ENCODE measurements at places on chromosomes 1 and 21.

DNA sequence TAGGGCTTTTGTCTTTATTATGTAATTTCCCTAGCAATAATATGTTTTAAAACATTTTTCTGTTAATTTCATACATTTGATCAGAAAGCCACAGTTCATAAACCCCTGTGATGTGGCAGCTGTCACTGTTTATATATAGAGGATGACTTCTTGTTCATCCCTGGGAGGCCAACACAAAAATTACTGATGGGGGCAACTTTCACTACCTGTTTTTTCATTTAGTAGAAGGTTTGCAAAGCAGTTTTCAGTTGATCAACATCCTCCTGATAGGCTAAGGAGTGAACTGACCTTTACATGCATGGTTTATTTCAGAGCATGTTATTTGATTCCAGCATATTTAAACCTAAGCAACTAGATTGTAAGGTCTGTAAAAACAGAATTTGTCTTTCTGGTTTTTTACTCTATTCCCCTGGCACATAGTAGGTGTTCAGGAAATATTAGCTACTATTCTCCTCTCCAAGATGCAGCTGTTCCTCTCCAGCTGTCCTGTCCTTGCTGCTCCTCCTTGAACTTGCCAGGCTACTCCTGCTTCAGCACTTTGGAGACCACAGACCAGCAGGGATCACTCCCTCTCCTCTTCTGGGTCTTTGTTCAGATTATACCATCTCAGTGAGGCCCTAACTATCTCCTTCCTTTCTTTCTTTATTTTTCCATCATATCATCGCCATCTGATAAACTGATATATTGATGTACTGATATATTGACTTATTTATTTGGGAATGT is 54.7 kb downstream of the ROR1 start:
- no peak for DNase-seq

- no peak for DNase-seq
Measured at GRCh38 chr1:13881385-13882088, 181.5 kb downstream of the PRDM2 start.

DNA sequence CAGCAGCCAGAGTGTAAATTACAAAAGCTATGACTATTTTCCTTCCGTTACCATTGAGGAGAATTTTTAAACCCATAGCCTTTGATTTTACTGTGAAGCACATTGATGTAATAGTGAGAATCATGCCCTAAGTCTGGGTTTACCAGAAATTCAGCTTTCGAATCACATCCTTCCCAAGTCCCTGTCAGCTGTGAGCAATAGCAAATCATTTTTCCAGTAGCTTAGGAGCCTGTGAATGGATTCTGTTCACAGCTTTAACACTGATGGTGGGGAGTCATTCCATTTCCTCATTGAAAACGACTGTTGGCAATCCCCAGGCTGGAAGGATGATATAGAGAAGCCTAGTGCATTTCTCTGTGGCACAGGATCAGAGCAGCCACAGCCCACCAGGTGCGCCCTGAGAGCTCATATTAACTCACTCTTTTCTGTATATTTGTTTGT is 82.2 kb upstream of the C1orf105 start:
- no peak for DNase-seq

GRCh38 chr21:31335957-31336738 is 7.9 kb downstream of the TIAM1 start:
- no peak for DNase-seq

DNA sequence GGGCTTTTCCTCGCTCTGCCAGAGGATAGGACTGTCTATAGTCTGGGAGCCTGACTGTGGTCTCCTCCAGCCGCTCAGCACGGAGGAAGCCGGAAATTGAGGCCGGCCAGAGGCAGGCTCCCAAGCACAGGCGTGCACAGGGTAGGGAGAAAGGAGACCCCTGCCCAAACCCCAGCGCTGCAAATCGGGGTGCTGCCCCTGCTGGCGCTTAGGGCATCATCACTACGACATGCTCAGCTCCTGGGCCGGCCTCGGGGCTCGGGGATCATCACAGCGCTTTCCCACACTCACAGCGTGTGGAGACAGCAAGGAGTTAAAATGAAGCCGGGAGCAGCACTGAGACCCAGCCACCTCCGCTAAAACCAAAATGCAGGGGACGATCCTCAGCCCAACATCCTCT is 62.8 kb upstream of the ARHGEF16 start:
- no peak for DNase-seq

DNA sequence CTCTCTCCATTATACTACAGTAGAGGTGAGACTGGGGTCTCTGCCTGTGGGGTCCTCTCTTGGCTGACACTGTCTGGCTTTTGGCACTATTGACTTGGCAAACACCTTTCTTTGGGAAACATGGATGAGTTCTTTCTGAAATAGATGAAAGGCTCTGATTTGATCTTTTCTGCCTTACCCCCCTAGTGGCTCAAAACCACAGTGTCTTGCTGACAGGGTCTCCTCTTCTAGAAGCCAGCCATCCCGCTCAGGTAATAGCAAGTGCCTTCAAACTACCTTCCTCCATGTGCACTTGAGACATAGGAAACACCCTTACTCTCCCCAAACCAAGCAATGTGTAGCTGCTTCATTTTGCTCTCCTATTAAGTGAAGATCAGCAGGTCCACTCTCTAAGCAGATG is 260.4 kb downstream of the BRINP2 start:
- DNase-seq = no peak

All from hematopoietic multipotent progenitor cell treated with erythropoietin and hydrocortisone succinate and interleukin-3 and kit ligand, for 15 days (in vitro differentiated cells).